ENCODE measurements at places on chromosomes 5 and 9.

DNA sequence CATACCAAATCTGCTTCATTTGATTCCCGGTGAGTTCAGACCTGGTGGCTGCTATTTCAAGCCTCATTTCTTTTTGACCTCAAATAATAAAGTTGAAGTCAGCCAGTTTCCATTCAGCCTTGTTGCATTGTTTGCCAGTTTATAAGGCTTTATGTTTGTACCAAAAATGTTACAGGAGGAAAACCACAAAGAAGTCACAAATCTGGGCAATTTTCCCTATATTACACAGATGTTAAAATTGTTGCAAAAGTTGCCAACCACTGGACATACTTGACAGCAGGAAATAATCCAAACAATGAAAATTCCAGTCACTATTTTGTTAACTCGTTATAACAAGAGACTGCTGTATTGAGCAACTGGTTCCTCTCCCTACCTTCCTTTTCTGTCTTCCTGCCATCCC lies 1325.0 kb upstream of the DMAC1 start:
- DNase-seq: no peak

- no peak for DNase-seq
These were observed 250.3 kb downstream of the SEC61B start for GRCh38 chr9:99472240-99472915.

GRCh38 chr5:74149395-74149794 lies 491.1 kb downstream of the ENC1 start:
- DNase-seq: no peak

- no peak for DNase-seq
These were observed 20.3 kb upstream of the RNF20 start for GRCh38 chr9:101513351-101513750.

- no peak for DNase-seq
These were observed 12.6 kb downstream of the RCL1 start for GRCh38 chr9:4805191-4805918.

- DNase-seq: peak; percentile 30
These were observed 30.9 kb upstream of the CEP72 start for GRCh38 chr5:581266-581665.

DNA sequence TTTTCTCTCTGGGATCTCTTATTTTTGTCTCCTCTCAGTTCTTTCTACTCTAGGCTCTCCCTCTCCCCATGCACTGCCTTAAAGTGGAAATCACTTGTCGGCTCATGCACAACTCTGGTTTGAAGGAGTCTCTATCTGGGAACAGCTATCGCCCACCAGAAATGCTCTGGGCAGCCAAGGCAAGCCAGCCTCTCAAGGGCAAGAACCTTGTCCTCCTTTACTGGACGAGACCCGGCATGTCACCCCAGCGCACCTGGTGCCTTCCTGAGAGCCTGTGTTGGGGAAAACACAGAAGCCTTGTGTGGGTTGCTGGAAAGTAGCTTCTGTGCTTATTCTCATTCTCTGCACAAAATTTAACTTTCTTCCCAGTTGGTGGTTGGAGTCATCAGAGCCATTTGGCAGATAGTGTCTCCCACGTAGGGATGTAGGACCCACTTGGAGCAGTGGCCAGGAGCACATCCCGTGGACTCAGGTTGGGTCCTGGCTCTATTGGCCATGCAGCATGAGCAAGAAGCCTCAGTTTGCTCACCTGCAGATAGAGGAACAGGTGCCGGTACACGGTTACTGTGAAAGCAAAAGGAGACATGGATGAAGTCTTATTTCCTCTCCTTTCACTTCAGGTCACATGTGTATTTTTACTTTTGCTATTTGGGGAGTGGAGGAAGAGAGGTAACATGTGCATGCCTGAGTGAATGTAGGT lies 165.3 kb downstream of the IRX2 start:
- DNase-seq: no peak

DNA sequence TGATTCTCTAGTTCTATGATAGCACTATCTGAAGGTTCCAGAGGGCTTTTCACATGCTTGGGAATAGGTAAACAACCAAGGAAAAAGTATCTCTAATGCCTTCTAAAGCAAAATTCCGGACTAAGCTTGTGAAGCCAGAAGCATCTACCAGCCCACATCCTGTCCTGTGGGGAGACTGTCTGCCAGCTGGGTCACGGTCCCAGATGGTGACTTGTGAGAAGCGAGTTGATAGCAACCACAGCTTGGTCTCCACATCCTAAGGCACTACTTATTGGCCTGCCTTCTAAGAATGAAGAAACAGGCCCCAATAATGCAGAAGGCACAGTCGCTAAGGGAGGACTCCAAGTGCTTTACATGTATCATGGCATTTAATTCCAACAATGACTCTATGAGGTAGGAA lies 184.1 kb upstream of the ADRA1B start:
- no peak for DNase-seq

DNA sequence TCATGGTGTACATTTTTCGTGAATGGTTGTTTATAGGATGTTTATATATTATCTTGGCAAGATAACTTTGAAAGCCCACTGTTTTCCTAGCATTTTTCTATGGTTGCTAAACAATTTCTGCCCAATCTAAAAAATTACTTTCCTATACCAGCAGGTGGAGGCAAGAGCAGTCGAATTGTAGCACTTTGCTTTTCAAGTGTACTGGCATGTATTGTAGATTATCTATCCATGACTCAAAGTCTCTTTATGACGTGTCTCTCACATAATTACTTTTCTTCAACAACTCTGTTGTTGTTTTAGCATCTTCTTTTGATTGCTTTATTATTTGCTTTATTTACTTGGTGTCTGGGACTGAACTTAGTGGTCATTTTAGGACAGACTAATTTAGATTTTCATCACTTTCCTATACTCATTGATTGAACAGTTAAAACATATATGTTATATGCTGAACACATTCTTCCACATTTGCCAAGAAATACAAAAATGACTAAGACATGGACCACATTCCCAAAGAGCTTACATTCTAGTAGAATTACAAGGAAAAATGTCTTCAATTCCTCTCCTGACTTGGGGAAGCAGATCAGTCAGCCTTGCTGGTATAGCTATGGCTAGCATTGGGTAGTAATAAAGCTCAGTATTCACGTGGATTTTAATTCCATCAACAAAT lies 20.7 kb downstream of the NLN start:
- DNase-seq: no peak

- DNase-seq: no peak
These were observed 163.8 kb downstream of the SEC61B start for GRCh38 chr9:99385814-99386279.

DNA sequence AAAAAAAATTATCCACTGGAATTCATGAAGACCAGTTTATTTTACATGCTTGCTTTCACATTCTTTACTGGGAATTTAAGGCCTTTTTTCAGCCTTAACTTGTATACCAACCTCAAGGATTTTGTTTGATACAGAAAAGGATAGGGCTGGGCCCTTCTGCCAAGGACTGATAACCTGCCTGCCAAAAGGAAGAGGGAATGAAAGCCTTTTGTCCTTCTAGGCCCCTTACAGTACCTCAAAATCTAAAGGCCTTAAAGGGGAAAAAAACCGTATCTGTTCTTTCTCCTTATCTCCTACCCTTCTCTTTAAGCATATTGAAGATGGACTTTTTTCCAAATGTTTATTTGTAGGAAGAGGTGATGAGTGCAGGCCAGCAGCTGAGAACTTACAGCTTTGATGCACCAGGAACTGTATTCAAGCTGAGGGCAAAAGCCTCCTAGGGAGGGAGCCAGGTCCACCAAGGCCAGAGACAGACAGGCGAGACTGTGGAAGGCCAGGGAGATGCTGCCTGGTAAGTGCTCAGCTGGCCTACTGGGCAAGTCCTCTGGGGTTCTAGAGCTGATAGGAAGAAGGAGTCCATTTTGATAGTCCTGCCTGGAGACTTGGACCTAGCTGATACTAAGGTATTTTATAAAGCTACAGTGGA lies 31.8 kb downstream of the FAXDC2 start:
- DNase-seq: no peak

DNA sequence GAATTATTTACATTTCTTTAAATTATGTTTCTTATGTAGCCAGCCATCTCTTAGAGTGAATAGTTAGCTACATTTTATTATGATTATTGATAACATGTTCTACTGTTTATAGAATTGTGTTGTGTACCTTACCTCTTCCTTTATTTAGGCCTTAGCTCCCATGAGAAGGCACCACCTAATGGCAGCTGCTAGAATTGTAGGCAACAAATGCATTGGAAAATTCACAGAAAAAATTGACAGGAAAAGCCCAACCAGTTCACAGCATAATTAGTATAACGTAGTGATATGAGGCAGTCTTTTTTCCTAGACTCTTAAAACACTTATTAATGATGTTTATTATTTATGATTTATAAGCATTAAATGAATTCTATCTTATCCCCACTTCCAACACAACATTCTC lies 175.8 kb downstream of the WDR70 start:
- DNase-seq: no peak

- no peak for DNase-seq
These were observed 15.6 kb downstream of the IRF1 start for GRCh38 chr5:132474881-132475496.

DNA sequence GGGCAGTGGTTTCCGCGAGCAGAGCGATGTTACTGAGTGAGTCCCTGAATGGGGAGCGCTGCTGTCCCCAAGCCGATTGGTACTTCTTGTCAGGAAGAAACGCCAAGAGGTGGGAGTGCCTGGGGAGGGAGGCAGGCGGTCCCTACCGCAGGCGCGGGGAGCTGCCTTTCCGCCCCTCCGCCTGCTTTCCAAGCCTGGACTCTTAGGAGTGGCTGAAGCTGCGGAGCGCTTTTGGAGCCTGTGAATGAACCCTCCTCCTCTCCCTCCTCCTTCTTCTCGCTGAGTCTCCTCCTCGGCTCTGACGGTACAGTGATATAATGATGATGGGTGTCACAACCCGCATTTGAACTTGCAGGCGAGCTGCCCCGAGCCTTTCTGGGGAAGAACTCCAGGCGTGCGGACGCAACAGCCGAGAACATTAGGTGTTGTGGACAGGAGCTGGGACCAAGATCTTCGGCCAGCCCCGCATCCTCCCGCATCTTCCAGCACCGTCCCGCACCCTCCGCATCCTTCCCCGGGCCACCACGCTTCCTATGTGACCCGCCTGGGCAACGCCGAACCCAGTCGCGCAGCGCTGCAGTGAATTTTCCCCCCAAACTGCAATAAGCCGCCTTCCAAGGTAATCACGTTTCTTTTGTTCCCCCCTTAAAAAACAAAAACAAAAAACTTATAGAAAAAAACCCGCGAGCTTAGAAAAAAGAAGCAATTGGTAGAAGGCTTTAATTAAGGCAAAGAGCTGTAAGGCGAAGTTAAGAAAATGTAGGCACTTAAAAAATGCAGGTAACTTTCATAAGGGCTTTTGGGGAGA lies at the start of gene VCAN:
Gene VCAN (plus strand): TSS at position 340 of the 808 bp plus-strand sequence. CDS start 11,775 bp downstream, outside the sequence.
- DNase-seq: peak; percentile 47

- no peak for DNase-seq
These were observed 149.3 kb downstream of the FBXO4 start for GRCh38 chr5:42074353-42074752.

GRCh38 chr9:85900504-85901201 lies 40.3 kb upstream of the NAA35 start:
- DNase-seq: no peak

DNA sequence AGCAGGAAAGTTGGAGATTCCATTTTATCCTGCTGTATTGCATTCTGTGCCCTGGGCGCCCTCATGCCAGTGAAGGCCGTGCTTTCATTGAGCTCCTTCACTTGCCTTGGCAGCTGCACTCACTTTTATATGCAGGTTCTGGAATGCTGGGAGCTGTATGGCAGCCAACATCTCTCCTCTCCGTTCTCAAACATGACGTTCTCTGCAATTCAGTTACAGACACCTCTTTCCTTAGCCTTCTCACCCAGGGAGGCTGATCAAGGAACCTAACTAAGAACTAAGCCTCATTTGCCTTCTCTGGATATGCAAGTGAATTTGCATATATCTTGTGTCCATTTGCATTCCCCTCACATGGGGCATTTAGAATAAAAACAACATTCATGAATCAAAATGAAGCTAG lies 29.4 kb upstream of the PURA start:
- no peak for DNase-seq

DNA sequence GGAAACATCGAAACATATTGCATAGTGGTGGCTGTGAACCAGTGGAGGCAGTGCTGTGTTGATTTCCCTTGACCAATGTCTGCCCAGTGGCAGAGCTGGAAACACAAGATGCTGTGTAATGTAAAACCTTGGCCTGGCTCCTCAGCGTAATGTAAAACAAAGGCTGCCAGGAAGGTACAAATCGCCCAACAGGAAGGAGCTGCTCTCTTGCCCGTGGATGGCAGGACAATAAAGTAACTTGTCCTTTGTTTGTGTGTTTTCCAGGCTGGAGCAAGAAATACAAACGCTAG lies 143.4 kb downstream of the PALM2AKAP2 start:
- DNase-seq: no peak

- no peak for DNase-seq
These were observed 139.4 kb upstream of the PPP1R26 start for GRCh38 chr9:135340143-135340655.

- no peak for DNase-seq
These were observed 1.8 kb downstream of the PDLIM4 start for GRCh38 chr5:132259069-132259851.

GRCh38 chr5:154713615-154714125 lies 41.5 kb upstream of the LARP1 start:
- DNase-seq: no peak

- DNase-seq: no peak
These were observed 478.1 kb upstream of the SMC2 start for GRCh38 chr9:103615994-103616393.

- no peak for DNase-seq
These were observed 6.8 kb upstream of the CTNNAL1 start for GRCh38 chr9:109020113-109020512.

GRCh38 chr5:73596705-73597328 lies 29.2 kb upstream of the ARHGEF28 start:
- no peak for DNase-seq

- DNase-seq: peak; percentile 54
These were observed 307.3 kb upstream of the MPDZ start for GRCh38 chr9:13586587-13587374.

- DNase-seq: no peak
These were observed 9.6 kb downstream of the PIP5K1B start for GRCh38 chr9:68714416-68715180.
